ENCODE measurements at places on chromosomes 3 and 15. TPM values are rescaled to one million over a fixed set of nuclear protein-coding genes. Genes with fewer than 3 reads are reported as not detected.

DNA sequence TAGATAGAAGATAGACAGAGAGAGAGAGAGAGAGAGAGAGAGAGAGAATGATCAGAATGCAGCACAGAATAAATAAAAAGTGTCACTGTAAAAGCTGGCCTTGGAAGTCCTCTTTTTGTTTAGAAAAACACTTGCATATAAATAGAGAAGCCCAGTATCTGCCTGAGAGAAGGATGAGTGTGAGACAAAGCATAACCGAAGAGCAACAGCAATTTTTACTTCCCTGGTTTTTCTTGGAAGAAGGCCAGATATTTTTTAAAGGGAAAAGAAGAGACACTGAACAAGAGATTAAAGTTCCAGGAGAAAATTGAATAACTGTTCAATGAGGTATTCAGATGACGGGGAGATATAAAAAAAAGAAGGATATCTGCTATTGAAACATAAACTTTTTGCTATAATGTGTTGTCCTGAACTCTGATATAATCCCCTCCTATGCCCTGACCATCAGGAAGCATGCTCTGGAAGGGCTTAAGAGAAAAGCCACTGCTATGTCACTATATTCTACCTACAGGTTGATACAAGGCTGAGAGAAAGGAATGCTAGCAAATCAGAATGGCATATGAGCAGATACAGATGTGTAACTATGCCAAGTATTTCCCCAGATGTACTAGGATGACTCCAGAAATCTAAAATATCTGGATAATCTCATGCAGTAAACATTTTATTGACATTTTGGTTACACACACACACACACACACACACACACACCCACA, 358.9 kb downstream of the RBMS3 start:
- peak; percentile 38 for DNase-seq

GRCh38 chr3:13140596-13140995, 67.4 kb upstream of the IQSEC1 start:
- DNase-seq: no peak

DNA sequence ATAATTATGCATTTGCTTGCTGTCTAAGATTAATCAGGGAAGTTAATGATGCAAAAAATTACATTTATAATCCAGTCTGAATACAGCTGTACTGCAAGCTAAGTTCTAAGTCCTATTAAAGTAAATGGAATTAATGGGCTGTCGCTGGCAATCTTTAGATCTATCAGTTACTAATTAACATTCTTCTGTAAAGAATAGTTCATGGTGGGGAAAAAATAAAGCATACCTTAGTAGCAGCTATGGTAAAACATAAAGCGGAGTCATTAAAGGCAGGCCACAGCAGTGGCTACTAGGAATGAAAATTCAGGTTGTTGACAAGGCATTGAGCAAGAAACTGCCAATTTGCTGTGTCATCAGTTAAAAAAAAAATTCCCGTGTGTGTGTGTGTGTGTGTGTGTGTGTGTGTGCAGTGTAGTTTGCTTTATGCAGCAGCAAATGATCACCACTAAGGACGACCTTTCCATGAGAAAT, 129.8 kb downstream of the ZNF385D start:
- no peak for DNase-seq

DNA sequence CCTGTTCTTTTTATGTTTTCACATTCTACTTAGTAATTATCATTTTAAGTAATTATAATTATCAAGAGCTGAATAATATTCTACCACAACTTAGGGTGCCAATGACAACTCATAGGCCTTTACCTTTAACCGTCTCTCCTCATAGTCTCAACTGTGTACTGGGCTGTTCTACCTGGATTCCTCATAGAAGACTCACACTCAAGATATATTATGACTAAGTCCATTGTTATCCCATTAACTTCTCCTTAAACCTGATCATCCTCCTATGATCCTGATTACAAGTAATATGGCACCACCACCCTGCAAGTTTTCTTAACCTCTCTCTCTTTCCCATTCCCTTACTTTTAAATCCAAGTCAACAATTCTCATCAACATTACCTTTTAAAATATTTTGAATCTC, 285.9 kb upstream of the VEPH1 start:
- no peak for DNase-seq

GRCh38 chr15:98856532-98856907, 151.1 kb downstream of the PGPEP1L start:
- peak; percentile 31 for DNase-seq

DNA sequence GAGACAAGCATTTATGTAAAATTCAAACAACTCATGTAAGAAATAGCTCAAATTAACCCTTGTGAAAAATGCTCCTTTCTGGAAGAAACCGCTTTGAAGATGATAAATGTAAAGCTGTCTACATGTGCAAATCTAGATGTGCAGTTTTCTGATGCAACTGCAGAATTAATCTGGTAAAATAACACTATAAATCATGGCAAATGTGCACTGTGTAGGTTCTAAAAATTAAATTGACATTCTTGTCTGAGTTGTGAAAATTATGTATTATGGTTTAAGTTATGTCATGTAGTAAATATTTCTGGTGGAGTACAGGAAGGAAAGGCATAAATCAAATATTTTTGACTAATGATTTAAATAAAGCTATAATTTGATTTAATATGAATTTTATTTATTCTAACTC, 678.1 kb upstream of the SEMA6D start:
- DNase-seq: no peak

- no peak for DNase-seq
These were observed 2.9 kb downstream of the PHGR1 start for GRCh38 chr15:40353697-40354096.

Gene TNNC1
- polyA plus RNA-seq: 818 TPM

Gene RTP3
- polyA plus RNA-seq: not detected

Gene ARRDC4
- 19.4 TPM for polyA plus RNA-seq

Gene SNRPA1
- polyA plus RNA-seq: 36.7 TPM

Gene NOX5
- polyA plus RNA-seq: 0.52 TPM

Gene IL16
- 8.9 TPM for polyA plus RNA-seq

Gene PML
- 29.3 TPM for polyA plus RNA-seq
